ENCODE measurements at places on chromosomes 13 and 19.
A peak's percentile ranks its signal among the peaks of the same experiment; 100 is the strongest.

GRCh38 chr13:77503398-77503797 is 32.1 kb upstream of the SCEL start:
- no peak for DNase-seq

- DNase-seq, result no peak
Observed at GRCh38 chr13:100594255-100594654, 5.7 kb upstream of the GGACT start.

DNA sequence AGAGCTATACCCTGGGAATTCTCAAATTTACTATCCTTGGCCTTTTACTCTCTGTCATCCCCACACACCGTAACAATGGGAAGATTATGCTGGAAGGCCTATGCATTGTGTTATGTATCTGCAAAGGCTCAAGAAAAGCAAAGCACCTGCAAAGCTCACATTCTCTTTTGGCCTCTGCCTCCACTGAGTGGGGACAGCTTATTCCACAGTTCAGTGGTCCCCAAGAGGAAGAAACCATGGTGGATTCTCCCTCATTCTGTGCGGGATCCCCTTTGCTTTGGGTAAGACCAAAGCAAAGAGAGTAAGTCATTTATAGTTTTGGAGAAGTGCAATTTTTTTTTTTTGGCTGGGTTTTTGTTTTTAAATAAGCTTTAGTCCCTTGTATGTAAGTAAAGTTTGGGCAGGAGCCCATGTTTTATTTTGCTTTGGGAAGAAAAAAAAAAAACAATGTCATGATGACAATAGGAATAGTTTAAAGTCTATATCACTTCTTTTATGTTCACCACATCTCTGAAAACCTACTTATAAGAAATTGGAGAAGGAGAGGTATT is 530.6 kb downstream of the FGF9 start:
- no peak for DNase-seq

DNA sequence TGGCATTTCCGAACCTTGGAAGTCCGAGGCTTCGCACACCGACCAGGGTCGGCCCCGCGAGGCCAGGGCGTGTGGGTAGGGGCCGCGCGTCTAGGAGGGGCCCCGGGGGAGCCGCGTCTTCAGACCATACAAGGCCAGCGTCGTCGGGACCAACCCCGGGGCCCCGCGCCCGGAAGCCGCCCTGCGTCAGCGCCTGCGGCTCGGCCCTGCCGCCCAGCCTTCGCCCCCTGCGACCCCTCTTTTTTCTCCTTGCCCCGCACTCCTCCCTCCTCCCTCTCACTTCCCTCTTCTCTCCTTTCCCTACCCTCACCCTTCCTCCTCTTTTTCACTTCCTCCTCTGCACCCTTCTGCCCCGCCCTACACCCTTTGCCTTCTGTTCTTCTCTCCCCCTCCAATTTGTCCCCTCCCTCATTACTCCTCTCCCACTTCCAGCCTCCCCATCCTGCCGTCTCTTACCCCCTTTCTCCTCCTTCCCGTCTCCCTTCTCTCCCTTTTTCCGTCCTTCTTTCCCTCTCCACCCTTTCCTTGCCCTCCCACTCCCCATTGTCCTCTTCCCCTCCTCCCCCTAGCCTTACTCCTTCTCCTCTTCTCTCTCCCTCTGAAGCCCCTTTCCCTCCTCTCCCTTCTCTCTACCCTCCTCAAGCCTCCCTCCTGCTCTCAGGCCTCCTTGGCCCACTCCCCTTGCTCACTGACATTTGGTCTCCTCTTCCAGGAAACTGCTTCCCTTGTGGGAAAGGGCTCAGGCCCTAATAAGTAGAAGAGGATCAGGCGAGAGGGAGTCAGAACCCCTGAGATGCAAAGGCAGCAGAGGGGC is 2.2 kb upstream of the PLEKHG2 start:
- peak; percentile 88 for DNase-seq

- no peak for DNase-seq
Observed at GRCh38 chr19:56637976-56638555, 4.9 kb upstream of the SMIM17 start.

- no peak for DNase-seq
Observed at GRCh38 chr19:55352040-55352439, 2.5 kb downstream of the COX6B2 start.

DNA sequence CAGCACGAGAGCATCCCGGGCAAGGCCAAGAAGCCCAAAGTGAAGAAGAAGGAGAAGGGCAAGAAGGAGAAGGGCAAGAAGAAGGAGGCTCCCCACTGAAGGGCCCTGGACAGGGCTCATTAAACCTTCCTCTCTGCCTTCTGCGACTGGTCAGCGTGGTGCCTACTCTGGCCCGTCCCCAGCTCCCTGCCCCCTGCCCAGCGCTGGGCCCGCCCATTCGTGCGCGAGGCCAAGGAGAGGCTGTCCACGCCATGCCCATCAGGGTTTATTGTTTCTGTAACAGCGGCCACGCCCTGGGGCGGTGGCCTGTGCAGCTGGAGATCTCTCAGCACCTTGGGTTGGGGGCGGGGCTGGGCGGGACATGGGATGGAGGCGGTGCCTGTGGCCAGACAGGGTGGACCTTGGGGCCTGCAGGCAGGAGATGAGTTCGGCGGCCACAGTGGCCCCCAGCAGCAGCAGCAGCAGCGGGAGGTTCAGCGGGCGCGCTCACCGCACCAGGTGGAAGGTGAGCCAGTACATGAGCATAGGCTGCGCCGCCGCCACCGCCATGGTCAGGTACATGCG is 897 bp downstream of the C19orf33 start:
- no peak for DNase-seq

DNA sequence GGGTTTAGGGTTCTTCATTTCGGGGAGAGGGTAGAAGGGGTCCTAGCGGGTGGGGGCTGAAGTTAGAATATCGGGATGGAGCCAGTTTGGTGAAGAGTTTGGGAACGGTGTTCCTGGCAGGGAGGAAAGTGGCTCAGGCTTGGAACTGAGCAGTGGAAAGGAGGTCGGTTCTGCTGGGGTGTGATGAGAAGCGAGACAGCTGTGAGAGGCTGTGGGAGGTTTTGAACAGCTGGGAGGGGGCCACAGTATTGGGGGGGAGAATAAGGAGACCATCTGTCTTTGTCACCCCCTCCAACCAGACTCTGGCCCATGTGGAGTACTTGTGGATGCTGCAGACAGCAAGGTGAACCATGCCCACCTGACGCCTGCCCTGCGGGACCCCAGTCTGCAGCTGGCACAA is 1.0 kb upstream of the TM6SF2 start:
- DNase-seq, result no peak

DNA sequence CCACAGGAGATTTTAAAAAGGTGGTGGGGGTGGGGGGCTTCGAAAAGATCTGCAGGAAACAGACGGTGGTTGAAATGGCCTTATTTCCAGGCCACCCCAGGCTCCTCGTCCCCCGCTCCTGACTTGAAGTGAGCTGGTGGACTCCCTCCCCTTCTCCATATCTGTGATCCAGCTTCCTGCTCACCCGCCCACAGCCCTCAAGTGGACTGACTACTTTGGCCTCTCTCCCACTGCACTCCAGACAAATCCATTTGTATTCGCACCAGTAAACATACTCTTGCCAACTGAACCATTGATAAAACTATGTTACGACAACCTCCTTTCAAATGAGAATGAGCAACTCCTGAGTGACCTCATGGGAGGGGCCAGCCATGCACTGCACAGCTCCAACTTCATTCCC is 259.5 kb downstream of the COL4A1 start:
- DNase-seq, result no peak

DNA sequence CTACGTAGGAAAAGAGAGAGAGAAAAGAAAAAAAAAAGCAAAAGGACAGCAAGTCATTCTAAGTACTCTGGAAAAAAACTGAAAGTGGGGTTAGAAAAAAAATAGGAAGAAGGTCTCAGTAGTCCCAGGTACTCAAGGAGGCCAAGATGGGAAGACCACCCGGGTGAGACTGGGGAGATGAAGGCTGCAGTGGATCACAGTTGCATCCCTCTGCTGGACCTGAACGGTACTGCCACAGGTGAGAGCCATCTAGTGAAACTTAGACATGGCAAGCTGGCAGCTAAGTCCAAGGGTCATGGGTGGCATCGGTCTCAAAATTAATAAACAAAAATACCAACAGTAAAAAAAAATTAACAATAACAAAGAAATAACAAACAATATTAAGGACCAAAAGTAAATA is 41.0 kb upstream of the ZNF91 start:
- no peak for DNase-seq

DNA sequence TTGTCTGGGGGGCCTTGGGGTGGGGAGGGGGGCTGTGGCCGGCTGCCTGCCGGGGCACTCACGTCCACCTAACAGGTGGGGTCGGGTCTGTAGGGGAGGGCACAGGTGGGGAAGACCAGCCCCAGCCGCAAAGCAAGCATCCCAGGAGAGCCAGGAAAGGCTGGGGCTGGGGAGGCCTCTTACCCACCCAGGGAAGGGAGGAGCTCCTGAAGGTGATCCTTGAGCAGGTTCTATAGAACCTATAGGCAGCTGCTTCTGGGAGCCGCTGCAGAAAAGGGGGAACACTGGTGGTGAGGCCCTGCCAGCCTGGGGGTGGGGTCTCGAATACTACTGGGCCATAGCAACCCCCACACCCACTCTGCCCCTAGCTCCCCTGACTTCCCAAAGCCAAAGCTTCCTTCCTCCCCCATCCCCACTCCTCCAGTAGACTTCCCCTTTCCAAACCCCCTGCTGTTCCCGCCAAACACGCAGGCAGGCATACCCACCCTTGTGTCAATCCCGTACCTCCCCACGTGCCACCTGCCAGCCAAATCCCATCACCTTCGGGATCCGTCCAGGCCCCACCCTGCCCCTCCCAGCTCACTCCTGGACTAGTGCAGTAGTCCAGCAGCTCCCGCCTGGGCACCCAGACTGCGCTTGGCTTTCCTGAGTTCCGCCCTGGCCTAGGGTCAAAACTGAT is 5.6 kb downstream of the KLF16 start:
- no peak for DNase-seq

- DNase-seq, result no peak
Observed at GRCh38 chr19:18131841-18132596, 20.9 kb upstream of the PIK3R2 start.

DNA sequence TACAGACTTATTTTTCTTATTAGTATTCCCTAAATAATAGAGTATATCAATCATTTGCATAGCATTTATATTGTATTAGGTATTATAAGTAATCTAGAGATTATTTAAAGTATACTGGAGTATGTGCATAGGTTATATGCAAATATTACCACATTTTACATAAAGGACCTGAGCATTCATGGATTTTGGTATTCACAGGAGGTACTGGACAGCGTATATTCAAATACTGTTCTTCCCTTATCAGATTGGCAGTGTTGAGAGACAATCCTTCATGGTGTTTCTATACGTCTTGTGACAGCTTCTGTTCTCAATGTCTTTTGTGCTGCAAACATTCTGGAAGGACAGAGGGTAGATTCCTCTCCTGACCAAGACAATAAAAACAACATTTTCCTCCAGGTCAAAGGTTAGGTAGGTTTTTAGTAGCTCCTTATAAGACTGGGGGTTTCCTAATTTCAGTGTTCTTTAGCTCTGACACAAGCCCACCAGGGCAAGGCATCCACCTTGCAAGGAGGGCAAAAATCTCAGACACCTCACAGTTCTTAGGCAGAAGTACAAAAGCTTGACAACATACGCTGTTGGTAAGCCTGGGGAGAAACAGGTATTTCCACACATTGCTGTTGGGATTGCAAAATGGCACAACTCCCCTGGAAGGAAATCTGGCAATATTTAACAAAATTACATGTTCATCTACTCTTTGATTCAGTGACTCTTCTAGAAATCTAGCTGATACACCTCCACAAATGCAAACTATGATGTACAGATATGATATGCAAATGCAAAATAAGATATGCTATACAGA is 20.6 kb upstream of the PCCA start:
- DNase-seq, result no peak

DNA sequence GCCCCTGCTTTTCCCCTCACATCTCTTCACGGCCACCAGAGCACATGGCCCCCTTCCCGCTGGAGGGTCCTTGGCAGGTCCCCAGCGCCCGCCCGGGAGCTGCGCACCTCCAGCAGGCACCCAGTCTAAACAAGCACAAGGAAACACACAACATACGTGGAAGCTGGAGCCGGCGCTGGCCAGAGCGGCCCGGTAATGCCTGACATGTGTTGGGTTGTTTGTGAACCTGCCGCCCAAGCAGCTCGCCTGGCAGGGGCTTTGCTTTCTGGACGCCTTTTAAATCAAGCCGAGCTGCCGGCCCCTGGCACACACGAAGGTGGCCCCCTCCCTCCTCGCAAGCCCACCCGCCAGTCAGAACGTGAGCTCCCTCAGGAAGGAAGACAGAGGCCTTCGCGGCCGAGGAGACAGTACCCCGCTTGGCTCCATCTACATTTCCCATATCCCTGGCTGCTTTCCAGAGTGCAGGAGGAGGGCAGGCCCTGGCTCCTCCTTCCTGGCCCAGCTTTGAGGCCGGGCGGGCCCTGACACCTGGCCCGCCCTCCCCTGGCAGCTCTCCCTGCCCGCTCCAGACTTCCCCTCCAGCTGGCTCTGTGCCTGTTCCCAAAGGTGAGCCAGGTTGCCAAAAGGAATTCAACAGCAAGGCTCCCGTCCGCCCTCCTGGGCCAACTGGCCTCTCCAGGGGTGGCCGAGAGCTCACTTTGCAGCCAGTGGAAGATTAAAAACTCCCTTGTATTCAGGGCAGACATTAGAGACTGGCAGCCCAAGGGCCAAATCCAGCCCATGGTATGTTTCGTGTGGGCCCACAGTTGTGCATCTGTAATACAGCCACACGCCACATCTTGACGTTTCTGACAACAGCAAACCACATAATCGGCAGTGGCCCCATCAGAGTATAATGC is 28.7 kb downstream of the COMP start:
- no peak for DNase-seq

GRCh38 chr19:1624458-1624857 is 19.2 kb upstream of the UQCR11 start:
- peak; percentile 64 for DNase-seq

- no peak for DNase-seq
Observed at GRCh38 chr19:38647966-38648768, 718 bp downstream of the ACTN4 start.

GRCh38 chr19:4063369-4064148 is 3.1 kb downstream of the ZBTB7A start:
- no peak for DNase-seq

DNA sequence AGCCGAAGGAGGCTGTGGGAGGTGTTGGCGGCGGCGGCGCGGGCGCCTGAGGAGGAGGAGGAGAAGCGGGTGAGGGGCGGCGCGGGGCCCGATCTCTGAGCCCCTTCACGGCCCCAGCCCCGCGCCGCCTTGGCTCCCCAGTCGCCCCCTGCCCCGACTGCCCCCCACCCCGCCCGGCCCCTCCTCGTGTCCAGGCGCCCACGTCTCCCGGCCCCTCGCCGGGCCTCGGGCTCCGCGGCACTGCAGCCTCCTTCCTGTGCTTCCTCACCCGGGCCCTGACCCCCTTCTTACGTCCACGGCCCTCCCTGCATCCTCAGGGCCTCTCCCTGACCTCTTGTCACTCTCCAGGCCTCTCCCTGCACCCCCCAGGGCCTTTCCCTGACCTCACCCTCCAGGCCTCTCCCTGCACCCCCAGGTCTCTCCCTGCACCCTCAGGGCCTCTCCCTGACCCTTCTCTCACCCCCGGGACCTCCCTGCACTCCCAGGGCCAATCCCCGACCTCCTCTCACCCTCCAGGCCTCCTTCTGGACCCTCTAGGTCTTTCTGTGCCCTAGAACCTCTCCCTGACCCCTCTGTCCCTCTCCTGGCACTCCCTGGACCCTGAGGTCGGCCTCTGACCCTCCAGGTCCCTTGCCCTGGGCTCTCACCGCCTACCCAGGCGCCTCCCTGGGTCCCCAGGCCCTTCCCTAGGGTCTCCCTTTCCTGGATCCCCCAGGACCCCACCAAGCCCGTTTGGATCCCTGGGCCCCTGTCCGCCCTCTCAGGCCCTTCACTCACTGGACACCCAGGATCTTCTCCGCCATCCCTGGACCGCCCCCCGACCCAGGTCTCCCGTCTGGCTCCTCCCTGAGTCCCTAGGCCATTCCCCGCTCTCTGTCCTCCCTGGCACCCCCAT is 460 bp downstream of the KMT5C start:
- no peak for DNase-seq

- no peak for DNase-seq
Observed at GRCh38 chr13:106472621-106473020, 62.8 kb downstream of the EFNB2 start.
